ENCODE measurements at places on chromosomes 12 and 14. TPM values are rescaled to one million over a fixed set of nuclear protein-coding genes. Genes with fewer than 3 reads are reported as not detected.

DNA sequence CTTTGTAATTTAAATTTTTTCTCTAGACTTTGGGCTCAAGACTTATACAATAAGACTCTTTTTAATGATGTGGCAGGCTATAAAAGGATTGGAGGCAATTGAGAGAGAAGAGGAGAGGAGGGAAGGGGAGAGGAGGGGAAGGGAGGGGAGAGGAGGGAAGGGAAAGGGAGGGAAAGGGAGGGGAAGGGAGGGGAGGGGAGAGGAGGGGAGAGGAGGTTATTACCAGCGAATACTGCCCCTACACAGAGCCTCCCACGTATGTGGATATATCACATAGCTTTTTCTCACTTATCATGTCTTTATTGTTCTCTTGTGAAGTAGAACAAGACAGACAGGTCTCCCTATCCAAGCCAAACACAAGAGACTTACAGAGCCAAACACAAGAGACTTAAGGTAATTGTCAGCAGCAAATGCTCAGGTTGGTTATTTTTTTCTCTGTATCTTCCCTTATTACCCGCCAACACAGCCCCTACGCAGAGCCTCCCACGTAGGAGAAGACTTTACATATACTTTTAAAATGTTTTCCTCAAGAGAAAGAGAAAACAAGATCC lies 63.1 kb downstream of the DRAM1 start:
- H3K27ac ChIP-seq, result no peak overlapping the region
- no peaks in the 10 kb centered on the region for H3K27me3 ChIP-seq
- no peaks in the 10 kb centered on the region for H3K4me1 ChIP-seq

Gene PTPRR
- 0.07 TPM for total RNA-seq

- H3K36me3 ChIP-seq, result no peaks in the 10 kb centered on the region
- H3K27me3 ChIP-seq, result no peaks in the 10 kb centered on the region
- H3K27ac ChIP-seq, result no peak overlapping the region
- H3K4me3 ChIP-seq, result no peak overlapping the region
These were observed 71.1 kb downstream of the PTPRR start for GRCh38 chr12:70849265-70849960.

Gene CLEC12A
- total RNA-seq, result not detected

DNA sequence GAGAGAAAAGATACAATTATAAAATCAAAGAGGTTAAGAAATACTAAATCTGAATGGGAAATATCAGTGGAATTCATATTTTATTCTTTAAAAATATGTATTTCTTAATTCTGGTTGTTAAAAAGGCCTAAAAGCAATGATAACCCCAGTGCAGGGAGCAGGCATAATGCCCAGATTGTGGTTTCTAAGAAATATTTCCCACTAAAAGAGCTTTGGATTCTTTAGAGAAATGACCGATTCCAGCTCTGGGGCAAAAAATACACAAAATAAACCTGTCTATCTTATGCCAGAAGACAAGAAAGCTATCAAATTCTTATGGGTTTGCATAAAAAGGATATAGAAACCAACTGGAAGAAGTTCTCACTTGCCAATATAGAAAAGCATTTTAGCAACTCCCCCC lies 71.6 kb downstream of the PDE6H start:
- no peaks in the 10 kb centered on the region for H3K4me1 ChIP-seq
- H3K27me3 ChIP-seq, result no peaks in the 10 kb centered on the region
- no peak for DNase-seq
- no peaks in the 10 kb centered on the region for H3K36me3 ChIP-seq
- no peak overlapping the region for H3K27ac ChIP-seq

- H3K27me3 ChIP-seq, result no peaks in the 10 kb centered on the region
- DNase-seq, result no peak
- H3K4me3 ChIP-seq, result no peak overlapping the region
- H3K4me1 ChIP-seq, result no peaks in the 10 kb centered on the region
- H3K36me3 ChIP-seq, result no peaks in the 10 kb centered on the region
- no peak overlapping the region for H3K27ac ChIP-seq
These were observed 1103.6 kb downstream of the BCL11B start for GRCh38 chr14:98168211-98168985.

- peaks cover 2% of the 10 kb centered on the region for H3K4me1 ChIP-seq
- no peak overlapping the region for H3K27ac ChIP-seq
- no peaks in the 10 kb centered on the region for H3K27me3 ChIP-seq
These were observed 9.5 kb upstream of the CSAD start for GRCh38 chr12:53190108-53190729.

DNA sequence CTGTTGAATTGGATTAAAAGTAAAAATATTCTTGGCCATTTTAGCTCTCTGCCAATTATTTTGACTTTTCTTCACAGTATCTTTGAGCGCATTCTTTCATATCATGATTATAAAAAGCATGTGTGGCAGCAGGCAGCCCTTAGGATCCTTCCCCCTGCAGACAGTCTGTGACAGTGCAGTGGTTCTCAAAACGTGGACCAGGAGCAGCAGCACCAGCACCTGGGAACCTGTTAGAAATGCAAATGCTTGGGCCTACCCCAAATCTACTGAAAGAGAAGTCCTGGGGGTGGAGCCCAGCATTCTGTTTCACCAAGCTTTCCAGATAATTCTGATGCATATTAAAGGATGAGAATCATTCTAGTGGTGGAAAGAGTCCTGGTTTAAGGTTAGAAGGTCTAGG lies 155.6 kb downstream of the MON2 start:
- H3K4me3 ChIP-seq, result no peak overlapping the region
- H3K27me3 ChIP-seq, result no peaks in the 10 kb centered on the region
- no peak for DNase-seq
- no peaks in the 10 kb centered on the region for H3K36me3 ChIP-seq
- no peak overlapping the region for H3K27ac ChIP-seq

Gene BHLHE41
- 3.4 TPM for total RNA-seq

Gene PMEL
- total RNA-seq, result 128 TPM

GRCh38 chr14:22131749-22132476 lies 457.1 kb downstream of the DAD1 start:
- no peaks in the 10 kb centered on the region for H3K36me3 ChIP-seq
- no peak overlapping the region for H3K4me3 ChIP-seq
- H3K27me3 ChIP-seq, result no peaks in the 10 kb centered on the region
- no peak overlapping the region for H3K27ac ChIP-seq

DNA sequence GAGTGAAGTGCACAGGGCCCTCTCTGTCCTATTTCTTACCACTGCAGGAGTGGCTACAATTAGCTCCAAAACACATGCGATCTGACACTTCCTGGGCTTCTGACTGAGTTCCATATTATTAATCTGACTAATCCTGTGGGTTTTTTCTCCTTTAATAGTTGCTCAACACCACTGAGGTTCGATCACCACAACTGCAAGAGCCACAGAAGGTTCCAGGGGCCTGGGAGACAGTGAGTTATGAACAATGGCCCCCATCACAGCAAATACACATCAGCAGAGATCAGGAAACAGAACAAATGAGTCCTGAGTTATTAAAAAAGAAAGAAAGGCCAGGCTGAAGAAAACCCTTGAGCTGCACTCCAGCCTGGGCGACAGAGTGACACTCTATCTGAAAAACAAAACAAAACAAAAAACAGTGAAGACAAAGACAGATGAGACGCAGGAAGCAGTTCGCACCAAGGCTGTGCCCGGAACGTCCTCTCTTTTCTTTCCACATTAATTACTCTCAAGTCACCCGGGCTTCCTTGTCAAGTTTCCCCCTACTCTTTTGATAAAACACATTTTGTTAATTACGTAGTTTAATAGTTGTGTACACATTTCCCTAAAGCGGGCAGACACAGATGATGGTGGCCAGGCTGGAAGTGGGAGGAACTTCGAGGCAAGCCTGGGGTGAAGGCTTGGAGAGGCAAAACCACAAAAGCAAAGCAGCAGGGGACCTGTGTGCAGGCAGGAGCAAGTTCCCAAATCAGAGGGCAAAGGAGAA lies 42.7 kb downstream of the CDC42BPB start:
- no peak overlapping the region for H3K4me3 ChIP-seq
- H3K27me3 ChIP-seq, result no peaks in the 10 kb centered on the region
- no peak overlapping the region for H3K27ac ChIP-seq
- no peaks in the 10 kb centered on the region for H3K4me1 ChIP-seq
- H3K36me3 ChIP-seq, result no peaks in the 10 kb centered on the region

GRCh38 chr12:62466018-62466593 lies 520 bp upstream of the MON2 start:
- DNase-seq, result peak; percentile 52
- no peaks in the 10 kb centered on the region for H3K36me3 ChIP-seq
- no peaks in the 10 kb centered on the region for H3K27me3 ChIP-seq
